ENCODE measurements at places on chromosomes 7 and 10.

- no peak for DNase-seq
Observed at GRCh38 chr7:116322541-116322940, 112.2 kb downstream of the TES start.

DNA sequence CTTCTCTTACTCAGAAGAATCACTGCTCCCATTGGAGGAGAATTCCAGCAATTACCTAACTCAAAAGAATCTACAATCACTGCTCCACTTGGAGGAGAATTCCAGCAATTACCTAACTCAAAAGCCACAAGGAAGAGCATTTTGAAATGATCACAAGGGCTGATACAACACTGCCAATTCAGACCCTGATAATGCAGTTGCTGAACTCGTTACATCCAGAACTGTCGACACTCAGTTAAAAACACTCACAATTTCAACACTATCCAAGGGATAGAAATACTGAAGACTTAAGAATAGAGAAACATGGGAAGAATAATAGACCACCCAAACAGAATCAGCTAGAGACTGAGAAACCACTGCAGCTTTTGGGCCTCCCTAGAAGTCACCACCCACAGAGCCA is 27.8 kb downstream of the AFAP1L2 start:
- DNase-seq = no peak

DNA sequence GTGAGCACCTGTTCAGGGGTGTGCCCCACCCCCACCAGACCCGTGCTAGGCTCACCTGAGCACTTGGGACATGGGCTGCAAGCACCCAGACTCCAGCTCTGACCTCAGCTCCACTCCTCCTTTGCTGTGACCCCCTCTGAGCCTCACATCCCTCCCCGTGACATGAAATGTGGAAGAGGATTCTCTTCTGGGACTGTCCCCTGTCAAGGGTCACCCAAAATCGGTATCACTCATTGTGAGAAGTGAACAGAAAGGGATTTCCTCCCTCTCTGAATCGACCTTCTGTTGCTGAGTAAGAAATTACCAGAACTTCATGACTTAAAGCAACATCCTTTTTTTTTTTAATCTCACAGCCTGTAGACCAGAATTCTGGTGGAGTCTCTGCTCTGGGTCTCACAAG is 6.2 kb upstream of the CHST15 start:
- no peak for DNase-seq

- DNase-seq = no peak
Observed at GRCh38 chr7:126658684-126659083, 594.1 kb downstream of the GRM8 start.

GRCh38 chr10:30834153-30834552 is 197.5 kb downstream of the ZNF438 start:
- DNase-seq = no peak

DNA sequence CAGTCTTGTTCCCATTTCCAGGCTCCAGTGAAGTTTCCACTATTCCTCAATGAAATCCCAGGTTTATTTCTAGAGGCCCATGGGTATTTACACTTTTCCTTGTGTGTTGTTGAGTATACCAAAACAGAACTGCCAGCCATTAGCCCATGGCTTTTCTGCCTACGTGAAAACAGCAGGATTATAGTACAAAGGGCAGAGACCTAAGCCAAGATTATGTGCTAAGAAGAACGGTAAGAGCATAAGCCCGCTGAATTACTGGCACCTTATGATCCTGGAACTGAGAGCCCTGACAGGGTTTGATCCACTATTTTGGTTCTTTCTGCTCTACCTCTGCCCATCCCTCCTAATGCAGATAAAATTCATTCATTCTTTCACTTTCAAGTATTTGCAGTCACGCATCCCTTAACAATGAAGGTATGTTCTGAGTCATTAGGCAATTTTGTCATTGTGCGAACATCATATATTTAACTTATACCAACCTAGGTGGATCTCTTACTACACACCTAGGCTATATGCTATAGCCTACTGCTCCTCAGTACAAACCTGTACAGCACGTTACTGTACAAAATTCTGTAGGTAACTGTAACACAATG is 16.0 kb downstream of the SEMA3C start:
- no peak for DNase-seq
